HuH-7.5 (cell line): ENCODE measurements at places on chromosomes 4 and X.

GRCh38 chrX:119755981-119756533, 2.3 kb upstream of the SOWAHD start:
- DNase-seq = no peak

DNA sequence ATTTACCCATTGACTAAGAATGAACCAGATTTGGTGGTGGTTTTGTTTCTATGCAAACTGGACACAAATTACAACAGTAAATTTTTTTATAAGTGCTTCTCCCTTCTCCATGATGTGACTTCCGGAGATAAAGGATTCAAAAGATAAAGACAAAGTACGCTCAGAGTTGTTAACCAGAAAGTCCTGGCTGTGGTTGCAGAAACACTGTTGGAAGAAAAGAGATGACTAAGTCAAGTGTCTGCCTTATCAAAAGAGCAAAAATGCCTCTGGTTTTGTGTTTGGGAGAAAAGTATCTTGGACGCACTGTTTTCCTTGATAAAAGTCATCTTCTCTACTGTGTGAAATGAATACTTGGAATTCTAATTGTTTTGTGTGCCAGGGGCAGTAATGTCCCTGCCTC, 213.4 kb downstream of the GC start:
- no peak for DNase-seq

GRCh38 chrX:25108481-25108880, 92.7 kb upstream of the ARX start:
- DNase-seq = no peak

DNA sequence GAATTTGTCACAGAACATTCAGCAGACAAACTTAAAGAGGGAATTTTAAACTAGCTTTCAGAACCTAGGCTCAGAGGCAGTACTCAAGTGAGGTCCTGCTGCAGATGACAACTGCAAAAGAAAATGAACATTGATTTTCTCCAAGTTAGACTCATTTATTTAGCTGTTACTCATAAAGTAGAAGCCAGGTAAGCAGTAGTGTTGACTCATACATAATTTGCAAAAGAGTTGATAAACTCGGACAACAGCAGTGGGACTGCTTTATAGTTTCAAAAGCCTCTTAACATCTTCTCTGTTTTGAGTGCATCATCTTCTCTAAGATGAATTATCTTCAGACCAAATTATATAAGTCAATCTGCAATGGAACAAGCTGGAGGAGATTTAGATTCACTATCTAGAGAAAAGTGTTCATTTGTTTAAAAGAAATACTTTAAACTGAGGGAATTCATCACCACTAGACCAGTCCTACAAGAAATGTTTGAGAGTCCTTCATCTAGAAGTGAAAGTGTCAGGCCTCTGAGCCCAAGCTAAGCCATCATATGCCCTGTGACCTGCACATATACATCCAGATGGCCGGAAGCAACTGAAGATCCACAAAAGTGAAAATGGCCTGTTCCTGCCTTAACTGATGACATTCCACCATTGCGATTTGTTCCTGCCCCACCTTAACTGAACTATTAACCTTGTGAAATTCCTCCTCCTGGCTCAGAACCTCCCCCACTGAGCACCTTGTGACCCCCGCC, 49.5 kb downstream of the COQ2 start:
- no peak for DNase-seq

- no peak for DNase-seq
Measured at GRCh38 chr4:74435296-74435695, 9.6 kb upstream of the AREG start.

DNA sequence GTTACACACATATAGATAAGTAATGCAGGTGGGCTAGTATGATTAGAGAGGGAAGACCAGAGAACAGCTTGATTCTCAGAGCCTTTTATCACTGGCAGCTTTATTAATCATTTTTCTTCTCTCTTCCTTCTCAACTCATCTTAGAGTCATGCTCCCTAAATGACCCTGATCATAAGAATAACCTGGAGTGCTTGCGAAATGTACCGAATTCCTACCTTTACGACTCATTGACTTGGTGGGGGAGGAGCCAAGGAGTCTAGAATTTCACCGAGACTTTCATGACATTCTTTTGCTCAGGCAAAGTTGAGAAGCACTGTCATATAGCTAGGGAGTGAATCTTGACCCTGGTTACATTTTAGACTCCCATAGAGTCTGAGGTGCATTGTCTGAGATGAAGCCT, 298.9 kb upstream of the PUDP start:
- no peak for DNase-seq

- no peak for DNase-seq
Measured at GRCh38 chr4:176470671-176471070, 150.9 kb downstream of the SPCS3 start.

- peak; percentile 54 for DNase-seq
Measured at GRCh38 chr4:2412885-2413716, 5.3 kb downstream of the ZFYVE28 start.

DNA sequence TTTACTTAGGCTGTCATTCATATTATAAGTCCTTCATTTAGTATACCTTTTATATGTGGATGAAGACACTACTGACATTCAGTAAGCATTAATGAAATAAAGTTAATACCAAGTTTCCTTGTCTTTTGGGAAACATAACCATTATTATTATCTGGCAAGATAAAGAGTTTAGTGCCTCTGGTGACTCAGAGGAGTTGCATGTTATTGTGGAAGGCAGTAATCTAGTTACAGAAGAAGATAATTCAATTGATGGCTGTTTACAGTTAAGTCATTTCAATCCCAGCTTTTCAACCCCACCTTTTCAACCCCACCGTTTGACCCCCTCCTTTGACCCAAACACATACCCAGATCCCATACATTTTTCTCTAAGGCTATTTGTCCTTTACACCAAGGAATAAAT, 143.8 kb downstream of the FANCB start:
- no peak for DNase-seq

DNA sequence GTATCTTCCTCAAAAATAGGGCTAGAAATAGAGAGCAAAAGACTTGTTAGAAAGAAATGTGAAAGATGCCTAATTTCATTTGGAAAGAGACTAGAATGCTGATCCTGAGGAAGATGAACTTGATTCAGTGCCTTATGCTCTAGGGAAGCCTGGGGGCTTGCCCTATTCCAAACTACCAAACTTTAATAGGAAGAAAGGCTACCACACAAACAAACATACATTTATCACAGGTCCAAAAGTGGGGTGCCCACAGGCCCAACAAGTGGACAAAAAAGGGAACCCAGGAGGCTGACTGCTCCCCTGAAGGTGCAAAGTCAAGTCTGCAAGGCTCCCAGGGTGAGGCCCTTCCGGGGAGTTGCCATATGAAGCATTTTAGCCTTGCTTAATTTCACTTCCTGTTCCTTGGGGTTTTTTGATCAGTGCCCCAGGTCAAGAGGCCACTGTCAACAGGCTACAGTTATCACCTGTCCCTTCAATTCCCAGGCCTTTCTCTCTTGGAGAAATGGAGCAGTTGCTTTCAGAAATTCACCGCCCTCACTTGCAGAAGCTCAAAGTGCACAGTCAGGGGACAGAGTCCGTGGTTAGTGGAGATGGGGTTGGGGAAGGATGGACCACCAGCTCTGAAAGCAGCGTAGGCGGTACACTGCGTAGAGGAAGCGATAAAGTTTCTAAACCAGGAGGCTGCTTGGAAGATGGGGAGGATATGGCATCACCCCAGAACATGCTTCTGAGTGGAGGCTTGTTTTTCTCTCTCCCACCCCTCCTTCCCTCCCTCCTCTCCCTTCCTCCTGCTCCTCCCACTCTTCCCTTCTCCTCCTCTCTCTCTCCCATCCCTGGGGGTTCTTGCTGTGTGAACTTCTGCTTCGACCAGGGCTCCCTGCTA, 36.4 kb downstream of the TMEM154 start:
- DNase-seq = no peak

DNA sequence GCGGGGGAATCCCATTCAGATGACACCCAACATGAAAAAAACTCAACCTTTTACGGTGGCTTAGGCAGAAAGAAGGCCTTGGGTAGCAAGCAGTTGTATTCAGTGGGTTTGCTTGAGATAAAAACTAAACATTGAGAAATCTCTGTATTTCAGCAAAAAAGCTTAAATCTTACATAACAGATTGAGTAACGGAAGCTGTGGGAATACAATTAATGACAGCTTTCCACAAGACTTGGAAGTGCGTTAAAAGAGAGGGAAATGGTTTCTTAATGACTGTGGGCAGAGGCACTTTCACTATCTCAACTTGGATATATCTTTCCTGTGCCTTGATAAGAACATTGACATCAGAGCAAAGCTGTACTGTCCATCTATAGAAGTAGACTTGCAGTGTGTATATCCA, 418.5 kb upstream of the HS3ST1 start:
- DNase-seq = no peak

- DNase-seq = no peak
Measured at GRCh38 chr4:83369831-83370639, 35.4 kb upstream of the HPSE start.
